Substantia nigra (tissue), 51 donors: ENCODE measurements at places on chromosomes 1 and 21.

DNA sequence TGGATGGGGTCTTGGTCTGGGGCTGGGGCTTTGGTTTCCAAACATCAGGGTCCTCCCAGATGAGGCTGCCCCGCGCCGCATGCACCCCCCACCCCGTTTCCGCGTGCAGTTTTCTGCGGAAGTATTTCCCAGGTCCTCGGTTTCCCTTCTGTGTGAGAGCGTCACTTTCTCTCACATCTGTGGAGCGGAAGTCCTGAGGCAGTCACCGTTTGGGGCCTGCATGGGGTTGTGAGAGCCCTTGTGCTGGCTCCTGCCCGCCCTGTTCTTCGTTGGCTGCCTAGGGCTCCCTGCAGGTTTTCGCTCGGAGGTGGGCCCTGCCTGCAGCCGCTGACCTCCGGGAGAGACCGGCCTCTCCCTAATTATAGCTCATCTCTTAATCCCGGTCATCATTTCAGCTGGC, 88.0 kb downstream of the GALNT2 start:
- DNase-seq: no peak

DNA sequence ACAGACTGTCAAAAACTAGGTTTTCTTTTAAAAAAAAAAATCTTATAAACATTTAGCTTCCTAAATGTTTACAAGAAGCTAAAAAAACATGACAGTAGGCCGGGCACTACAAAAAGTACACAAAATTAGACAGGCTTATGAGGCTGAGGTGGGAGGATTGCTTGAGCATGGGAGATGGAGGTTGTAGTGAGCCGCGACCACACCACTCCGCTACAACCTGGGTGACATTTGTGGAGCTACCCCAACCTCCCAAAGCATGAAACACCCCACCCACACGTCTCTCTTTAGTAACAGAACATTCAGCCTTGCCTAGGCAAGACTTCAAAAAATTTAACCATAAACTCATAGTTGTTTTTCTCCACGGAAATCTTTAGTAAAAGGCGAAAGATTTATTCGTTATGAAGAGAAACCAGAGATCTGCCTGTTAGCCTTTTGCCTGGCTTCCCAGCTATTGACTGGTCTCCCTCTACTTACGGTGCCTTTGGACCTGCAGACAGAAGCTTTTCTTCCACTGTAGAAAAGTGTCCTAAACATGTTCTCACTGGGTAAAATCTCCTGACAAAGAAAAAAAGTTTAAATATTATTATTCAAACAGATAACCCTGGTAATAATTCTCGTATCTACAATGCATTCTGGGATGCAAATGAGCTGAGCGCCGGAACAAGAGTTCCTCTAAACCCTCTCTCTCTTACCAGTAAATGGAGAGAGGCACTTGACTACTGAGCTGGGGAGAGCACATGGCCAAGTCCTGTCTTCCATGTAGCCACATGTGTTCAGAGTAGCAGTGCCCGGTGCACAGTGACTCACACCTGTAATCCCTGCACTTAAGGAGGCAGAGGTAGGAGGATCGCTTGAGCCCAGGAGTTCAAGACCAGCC, 9.2 kb downstream of the RNU5D-1 start:
- DNase-seq: no peak

GRCh38 chr1:56881417-56881816, 26.8 kb downstream of the C8A start:
- DNase-seq: no peak

DNA sequence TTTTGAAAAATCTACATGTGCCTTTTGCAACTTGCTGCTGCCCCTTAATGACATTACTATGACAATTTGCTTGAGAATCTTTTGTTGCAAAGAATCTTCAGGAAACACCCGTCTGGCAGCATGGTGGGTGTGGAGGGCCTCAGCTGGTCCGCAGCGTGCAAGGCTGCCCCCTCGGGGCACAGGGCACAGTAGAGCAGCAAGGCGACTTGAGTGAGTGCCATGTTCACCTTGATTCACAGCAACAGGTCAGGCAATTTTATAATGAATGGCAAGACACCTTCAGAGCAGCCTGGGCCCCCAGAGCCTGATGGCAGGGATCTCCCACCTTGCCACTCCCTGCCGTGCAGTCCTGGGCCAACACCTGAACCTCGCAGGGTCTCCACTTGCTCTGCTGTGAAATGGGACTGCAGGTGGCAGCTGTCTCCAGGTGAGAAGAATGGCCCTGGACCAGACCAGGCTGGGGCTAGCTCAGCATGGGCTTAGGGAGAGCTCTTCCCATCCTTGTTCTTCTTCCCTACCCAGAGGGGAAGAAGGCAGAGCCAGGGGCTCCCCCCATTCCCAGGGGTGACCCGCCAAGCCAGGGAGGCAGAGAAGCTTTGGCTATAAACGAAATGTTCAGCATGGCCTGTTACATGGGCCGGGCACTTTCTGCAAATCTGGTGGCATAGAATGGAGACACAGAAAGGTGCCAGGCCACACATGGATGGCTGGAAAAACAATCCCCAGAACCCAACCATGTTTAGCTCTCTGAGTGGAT, 34.5 kb upstream of the ACTRT2 start:
- DNase-seq: no peak

DNA sequence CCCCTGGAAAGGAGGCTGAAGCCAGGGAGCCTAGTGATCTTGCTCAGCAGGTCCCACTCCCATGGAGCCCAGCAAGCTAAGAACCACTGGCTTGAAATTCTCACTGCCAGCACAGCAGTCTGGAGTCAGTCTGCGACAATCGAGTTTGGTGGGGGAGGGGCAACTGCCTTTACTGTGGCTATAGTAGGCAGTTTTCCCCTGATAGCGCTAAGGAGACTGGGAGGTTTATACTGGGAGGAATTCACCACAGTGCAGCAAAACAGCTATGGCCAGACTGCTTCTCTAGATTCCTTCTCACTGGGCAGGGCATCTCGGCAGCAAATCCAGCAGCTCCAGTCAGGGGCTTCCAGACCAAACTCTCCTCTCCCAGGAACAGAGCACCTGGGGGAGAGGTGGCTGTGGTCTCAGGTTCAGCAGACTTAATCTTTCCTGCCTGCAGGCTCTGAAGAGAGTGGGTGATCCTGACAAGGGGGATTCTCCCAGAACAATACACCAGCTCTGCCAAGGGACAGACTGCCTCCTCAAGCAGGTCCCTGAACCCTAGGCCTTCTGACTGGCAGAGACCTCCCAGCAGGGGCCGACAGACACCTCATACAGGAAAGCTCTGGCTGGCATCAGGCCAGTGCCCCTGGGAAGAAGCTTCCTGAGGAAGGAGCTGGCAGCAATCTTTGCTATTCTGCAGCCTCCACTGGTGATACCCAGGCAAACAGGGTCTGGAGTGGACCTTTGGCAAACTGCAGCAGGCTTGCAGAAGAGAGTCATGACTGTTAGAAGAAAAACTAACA, 548.5 kb upstream of the NEGR1 start:
- no peak for DNase-seq

GRCh38 chr1:215474940-215475339, 92.2 kb upstream of the KCTD3 start:
- no peak for DNase-seq

DNA sequence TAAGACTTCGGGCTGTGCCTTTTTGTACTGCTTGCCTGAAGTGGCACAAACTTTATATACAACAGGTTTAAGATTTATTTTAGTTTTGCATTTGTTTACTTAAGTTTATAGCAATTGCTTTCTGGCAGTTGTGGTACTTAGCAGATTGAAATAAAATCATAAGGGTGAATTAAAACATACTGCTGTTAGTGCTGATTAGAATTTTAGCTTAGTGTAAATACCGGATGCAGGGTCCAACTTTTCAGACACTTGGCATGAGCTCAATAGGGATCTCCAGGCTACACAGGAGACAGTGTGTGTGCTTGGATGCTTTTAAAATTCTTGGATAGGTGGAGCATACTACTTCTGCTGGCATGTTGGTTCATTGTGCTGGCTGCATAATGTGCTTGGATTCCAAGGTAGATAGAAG, 159.6 kb downstream of the NFIA start:
- no peak for DNase-seq

DNA sequence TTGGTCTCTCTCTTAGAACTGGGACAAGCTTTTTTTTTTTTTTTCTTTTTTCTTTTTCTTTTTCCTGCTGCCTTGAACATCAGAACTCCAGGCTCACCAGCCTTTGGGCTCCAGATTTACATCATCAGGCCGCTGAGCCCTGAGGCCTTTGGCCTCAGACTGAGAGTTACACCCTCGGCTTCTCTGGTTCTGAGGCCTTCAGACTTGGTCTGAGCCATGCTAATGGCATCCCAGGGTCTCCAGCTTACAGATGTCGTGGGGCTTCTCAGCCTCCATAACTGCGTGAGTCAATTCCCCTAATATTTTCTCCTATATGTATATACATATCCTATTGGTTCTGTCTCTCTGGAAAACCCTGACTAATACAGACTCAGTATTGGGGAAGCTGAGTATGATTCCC, 36.5 kb upstream of the RC3H1 start:
- DNase-seq: no peak

- no peak for DNase-seq
Measured at GRCh38 chr1:231487019-231487418, 41.5 kb upstream of the TSNAX start.

DNA sequence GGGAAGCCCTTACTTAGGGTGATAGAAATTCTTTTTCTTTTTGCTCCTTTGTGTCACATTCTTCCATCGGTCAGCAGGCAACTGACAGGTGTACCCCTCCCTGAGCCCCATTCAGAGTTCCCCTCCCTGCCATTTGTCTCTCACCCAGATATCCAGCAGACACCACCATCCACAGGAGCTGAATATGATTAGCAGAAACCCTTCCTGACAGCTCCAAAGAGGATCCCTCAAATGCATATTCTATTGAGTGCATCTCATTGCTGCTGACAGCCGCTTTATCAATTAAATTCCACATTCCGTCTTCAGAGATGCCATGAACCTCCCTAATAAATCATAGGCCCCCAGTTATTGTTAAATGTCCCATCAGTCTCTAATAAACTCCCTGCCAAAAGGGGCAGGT, 6.1 kb upstream of the DDX20 start:
- DNase-seq: no peak

GRCh38 chr1:58304346-58304975, 242.1 kb downstream of the OMA1 start:
- DNase-seq: no peak

DNA sequence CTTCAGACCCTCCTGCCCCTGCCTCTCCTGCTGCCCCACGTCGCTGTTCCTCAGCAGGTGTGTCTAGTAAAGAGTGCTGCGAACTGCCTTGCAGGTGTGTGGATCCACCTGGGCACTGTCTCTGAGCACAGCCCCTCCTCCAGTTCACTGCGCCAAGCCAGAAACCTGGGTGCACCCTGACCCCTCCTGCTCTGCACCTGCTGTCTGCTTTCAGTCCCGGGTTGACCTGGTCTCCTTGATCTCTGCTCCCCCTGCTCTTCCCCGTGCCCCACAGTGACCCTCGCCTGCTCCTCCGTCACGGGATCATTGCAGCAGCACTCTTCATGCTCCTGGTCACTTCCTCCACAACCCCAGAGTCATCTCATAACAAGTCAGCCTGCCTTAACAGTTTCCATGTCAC, 6.5 kb downstream of the A3GALT2 start:
- no peak for DNase-seq
